Heart right ventricle (tissue), 16 donors: ENCODE measurements at places on chromosomes 5 and 9.
A peak's percentile ranks its signal among the peaks of the same experiment; 100 is the strongest.

DNA sequence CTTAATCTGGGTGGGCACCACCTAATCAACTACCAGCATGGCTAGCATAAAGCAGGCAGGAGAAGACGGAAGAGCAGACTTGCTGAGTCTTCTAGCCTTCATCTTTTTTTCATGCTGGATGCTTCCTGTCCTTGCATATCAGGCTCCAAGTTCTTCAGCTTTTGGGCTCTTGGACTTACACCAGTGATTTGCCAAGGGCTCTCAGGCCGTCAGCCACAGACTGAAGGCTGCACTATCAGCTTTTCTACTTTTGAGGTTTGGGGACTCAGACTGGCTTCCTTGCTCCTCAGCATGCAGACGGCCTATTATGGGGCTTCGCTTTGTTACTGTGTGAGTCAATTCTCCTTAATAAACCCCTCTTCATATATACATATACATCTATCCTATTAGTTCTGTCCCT, 180.2 kb downstream of the TRPM3 start:
- no peak overlapping the region for H3K27ac ChIP-seq
- no peak overlapping the region for H3K4me3 ChIP-seq
- no peak for DNase-seq
- no peaks in the 10 kb centered on the region for H3K27me3 ChIP-seq
- H3K36me3 ChIP-seq = no peaks in the 10 kb centered on the region

DNA sequence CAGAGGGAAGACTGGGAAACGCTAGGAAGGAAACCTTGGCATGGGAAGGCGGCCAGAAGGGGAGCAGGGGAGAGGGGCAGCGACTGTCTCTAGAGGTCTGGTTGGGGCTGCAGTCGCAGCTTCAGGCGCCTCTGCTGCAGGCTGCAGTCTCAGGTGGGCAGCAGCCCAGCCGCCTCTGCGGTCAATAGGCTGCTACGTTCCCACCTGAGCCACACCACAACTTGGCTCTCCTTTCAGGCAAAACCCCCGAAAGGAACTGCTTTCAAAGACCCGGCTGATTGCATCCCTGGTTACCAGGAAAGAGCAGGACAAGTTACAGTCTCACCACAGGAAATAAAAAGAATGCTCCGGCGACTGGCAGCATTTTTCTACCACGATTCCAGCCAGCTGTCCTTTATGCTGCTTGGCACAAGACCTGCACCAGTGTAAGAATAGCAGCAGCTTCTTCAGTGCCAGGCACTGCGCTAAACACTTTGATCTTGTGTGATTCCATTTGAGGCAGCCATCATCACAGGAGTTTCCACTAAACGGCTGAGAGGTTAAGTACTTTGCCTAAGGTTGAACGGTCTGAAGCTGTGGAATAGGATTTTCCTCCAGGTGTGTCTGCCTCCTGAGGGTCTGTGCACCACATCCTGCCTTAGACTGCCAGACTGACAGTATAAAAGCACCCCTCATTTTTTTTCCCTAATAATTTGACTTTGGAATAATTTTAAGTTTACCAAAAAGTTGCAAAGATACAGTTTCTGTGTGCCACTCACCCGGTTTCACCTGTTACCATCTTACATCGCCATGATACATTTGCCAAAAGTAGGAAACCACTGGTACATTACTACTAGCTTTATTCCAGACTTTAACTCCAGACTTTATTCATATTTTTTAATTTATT, 7.5 kb downstream of the RPS14 start:
- H3K27ac ChIP-seq = peak overlapping the region; percentile 74
- H3K4me1 ChIP-seq = peaks cover 4% of the 10 kb centered on the region
- no peaks in the 10 kb centered on the region for H3K27me3 ChIP-seq

DNA sequence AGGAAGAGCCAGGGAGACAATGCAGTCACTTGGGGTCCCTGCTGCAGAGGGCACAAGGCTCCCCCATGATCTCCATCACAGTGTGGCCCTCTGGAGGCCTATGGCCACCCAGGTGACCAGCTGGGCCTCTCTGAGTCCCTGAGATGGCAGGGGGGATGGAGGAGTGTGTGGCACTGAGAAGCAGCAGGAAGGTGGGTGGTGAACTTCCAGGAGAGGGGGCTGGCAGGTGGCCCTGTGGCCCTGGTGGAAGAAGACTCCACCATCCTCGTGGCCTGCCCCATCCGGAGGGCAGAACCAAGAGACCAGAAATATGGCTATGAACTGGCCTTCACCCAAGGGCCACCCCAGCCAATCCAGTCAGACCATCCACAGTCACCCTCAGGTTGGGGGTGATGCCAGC, 31.7 kb upstream of the AFAP1L1 start:
- no peak overlapping the region for H3K4me3 ChIP-seq
- H3K27me3 ChIP-seq = no peaks in the 10 kb centered on the region
- H3K4me1 ChIP-seq = peaks cover 19% of the 10 kb centered on the region
- peaks cover 100% of the 10 kb centered on the region for H3K36me3 ChIP-seq
- DNase-seq = no peak

- DNase-seq = no peak
- H3K4me1 ChIP-seq = no peaks in the 10 kb centered on the region
- H3K4me3 ChIP-seq = no peak overlapping the region
- peaks cover 82% of the 10 kb centered on the region for H3K27me3 ChIP-seq
Observed at GRCh38 chr9:36997414-36997813, 36.7 kb downstream of the PAX5 start.

DNA sequence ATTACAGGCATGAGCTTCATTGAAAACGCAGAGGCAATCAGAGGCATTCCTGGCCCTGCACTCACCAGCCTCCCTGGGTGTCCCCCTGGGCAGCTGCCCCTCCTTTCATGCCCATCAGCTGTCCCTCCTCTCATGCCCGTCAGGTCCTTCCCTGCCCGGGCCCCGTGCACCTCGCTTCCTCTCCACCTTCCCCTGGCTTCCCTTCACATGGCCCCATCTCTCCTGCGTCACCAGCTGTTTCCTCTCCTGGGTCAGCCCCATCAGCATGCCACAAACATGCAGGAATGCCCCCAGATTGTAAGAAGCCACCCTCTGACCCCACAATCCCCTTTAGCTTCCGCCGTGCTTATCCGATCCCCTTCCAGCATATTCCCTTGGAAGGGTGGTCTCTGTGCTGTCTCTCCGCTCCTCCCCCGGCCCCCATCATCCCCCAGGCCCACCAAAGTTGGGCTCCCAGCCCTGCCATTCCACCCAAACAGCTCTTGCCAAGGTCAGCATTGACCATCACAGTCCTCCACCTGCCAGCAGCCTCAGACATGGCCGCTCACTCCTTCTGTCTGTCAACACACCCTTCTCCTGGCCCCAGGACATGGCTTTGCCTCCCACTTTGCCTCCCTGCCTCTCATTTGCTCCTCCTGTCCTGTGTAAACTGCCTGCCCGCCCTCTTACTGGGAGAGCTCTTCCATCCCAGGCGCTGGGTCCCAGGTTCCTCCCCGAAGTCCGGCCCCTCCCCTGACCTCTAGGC, 98.6 kb upstream of the IER5L start:
- no peaks in the 10 kb centered on the region for H3K36me3 ChIP-seq
- peaks cover under 1% of the 10 kb centered on the region for H3K4me1 ChIP-seq
- no peaks in the 10 kb centered on the region for H3K27me3 ChIP-seq
- H3K27ac ChIP-seq = no peak overlapping the region
- H3K4me3 ChIP-seq = no peak overlapping the region
- DNase-seq = no peak

- H3K4me1 ChIP-seq = no peaks in the 10 kb centered on the region
- H3K27ac ChIP-seq = no peak overlapping the region
- peaks cover 46% of the 10 kb centered on the region for H3K27me3 ChIP-seq
- no peaks in the 10 kb centered on the region for H3K36me3 ChIP-seq
- H3K4me3 ChIP-seq = no peak overlapping the region
- DNase-seq = peak; percentile 15
Observed at GRCh38 chr5:171342362-171343111, 33.5 kb downstream of the TLX3 start.

DNA sequence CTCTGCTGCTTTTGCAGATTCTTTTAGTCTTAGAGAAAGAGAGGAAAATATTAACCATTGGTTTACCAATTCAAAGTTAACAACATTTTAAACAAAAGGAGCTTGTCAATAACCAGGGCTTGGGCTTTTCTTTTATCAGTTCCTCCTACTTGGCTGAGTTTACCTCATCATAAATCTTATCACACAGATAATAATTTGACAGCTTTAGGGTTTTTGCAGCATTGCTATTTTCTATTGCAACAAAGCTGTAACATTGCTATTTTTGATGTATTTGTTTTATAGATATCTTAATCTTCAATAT, 9.8 kb upstream of the ABL1 start:
- no peak overlapping the region for H3K4me3 ChIP-seq
- peaks cover 14% of the 10 kb centered on the region for H3K4me1 ChIP-seq
- H3K36me3 ChIP-seq = no peaks in the 10 kb centered on the region
- no peaks in the 10 kb centered on the region for H3K27me3 ChIP-seq

- H3K4me1 ChIP-seq = no peaks in the 10 kb centered on the region
- no peak overlapping the region for H3K27ac ChIP-seq
- no peak overlapping the region for H3K4me3 ChIP-seq
- DNase-seq = no peak
- H3K36me3 ChIP-seq = no peaks in the 10 kb centered on the region
- no peaks in the 10 kb centered on the region for H3K27me3 ChIP-seq
Observed at GRCh38 chr9:99416007-99416406, 193.9 kb downstream of the SEC61B start.

DNA sequence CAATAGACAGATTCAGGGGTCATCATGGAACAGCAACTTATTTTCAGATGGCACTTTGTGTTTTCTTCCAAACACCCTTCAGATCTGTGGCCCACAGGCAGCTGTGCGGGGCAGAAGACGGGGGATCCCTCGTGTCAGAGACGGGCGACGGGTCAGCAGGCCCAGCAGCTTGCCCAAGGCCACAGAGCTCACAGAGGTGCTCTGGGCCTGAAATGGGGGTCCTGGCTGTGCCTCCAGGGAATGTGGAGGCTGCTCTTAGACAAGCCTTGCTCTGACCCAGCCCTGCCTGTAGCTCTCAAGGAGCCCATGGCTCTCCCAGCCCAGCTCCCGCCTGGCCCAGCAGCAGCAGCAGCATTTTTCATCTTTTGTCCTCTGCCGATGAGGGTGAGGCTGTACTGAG, 40.9 kb upstream of the SARDH start:
- no peak overlapping the region for H3K4me3 ChIP-seq
- H3K27me3 ChIP-seq = no peaks in the 10 kb centered on the region
- H3K36me3 ChIP-seq = peaks cover 7% of the 10 kb centered on the region
- no peak for DNase-seq
- H3K4me1 ChIP-seq = peaks cover 6% of the 10 kb centered on the region
- H3K27ac ChIP-seq = no peak overlapping the region

- H3K27ac ChIP-seq = no peak overlapping the region
- no peaks in the 10 kb centered on the region for H3K36me3 ChIP-seq
- H3K4me3 ChIP-seq = no peak overlapping the region
- DNase-seq = no peak
- no peaks in the 10 kb centered on the region for H3K27me3 ChIP-seq
- no peaks in the 10 kb centered on the region for H3K4me1 ChIP-seq
Observed at GRCh38 chr5:122585371-122585770, 189.5 kb upstream of the SNX2 start.

GRCh38 chr5:146520731-146521130, 4.7 kb upstream of the GPR151 start:
- H3K36me3 ChIP-seq = no peaks in the 10 kb centered on the region
- DNase-seq = no peak
- H3K4me1 ChIP-seq = no peaks in the 10 kb centered on the region
- no peaks in the 10 kb centered on the region for H3K27me3 ChIP-seq
- no peak overlapping the region for H3K27ac ChIP-seq

GRCh38 chr9:113636165-113636564, 172.6 kb downstream of the RGS3 start:
- H3K4me3 ChIP-seq = no peak overlapping the region
- DNase-seq = no peak
- no peaks in the 10 kb centered on the region for H3K36me3 ChIP-seq
- H3K27me3 ChIP-seq = no peaks in the 10 kb centered on the region
- peaks cover 10% of the 10 kb centered on the region for H3K4me1 ChIP-seq
- no peak overlapping the region for H3K27ac ChIP-seq

- H3K27me3 ChIP-seq = peaks cover 13% of the 10 kb centered on the region
- H3K4me3 ChIP-seq = no peak overlapping the region
- H3K36me3 ChIP-seq = no peaks in the 10 kb centered on the region
- no peaks in the 10 kb centered on the region for H3K4me1 ChIP-seq
Observed at GRCh38 chr9:136147890-136148714, 29.4 kb upstream of the TMEM250 start.

- no peaks in the 10 kb centered on the region for H3K4me1 ChIP-seq
- H3K4me3 ChIP-seq = no peak overlapping the region
Observed at GRCh38 chr9:84990416-84990815, 320.9 kb downstream of the NTRK2 start.

DNA sequence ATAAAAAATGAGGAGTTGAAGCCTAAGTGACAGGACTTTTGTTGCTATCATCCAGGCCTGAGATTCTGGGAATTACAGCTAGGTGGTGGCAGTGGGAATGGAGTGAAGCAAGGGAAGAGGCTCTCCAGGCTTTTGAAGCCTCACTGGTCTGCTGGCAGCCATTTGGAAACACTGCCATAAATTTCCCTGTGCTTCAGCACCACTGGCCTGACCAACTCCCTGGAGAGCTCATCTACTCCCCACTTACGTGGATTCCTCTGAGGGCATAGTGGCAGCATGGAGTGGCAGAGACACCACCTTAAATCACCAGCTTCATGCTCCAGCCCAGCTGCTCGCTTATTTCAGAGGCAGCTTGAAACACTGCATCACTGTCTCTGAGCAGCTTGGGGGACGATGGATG, 518.2 kb downstream of the TLR4 start:
- H3K36me3 ChIP-seq = no peaks in the 10 kb centered on the region
- H3K4me3 ChIP-seq = no peak overlapping the region

DNA sequence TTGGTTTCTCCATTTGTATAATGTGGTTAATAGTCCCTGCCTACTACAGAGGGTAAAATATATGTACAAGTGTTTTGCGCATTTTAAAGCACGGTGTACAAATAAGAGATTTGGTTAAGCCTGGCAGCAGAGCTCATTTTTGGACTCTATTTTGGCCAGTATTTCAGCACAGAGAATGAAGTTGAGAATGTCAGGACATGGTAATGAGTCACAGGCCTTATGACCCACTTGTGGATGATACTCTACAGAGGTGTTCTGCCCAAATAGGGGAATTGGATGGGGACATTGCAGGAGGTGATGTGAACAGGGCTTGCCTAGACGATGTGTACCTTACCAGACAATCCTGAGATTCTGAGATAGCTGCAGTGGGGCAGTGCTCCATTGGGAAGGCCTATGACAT, 50.6 kb downstream of the MELK start:
- no peaks in the 10 kb centered on the region for H3K27me3 ChIP-seq
- no peaks in the 10 kb centered on the region for H3K36me3 ChIP-seq
- no peak overlapping the region for H3K4me3 ChIP-seq
- peaks cover 6% of the 10 kb centered on the region for H3K4me1 ChIP-seq
- DNase-seq = no peak

GRCh38 chr9:94576131-94576530, 17.5 kb downstream of the FBP2 start:
- no peak for DNase-seq
- no peaks in the 10 kb centered on the region for H3K36me3 ChIP-seq
- no peak overlapping the region for H3K27ac ChIP-seq
- H3K4me3 ChIP-seq = no peak overlapping the region
- no peaks in the 10 kb centered on the region for H3K27me3 ChIP-seq
- no peaks in the 10 kb centered on the region for H3K4me1 ChIP-seq

- no peaks in the 10 kb centered on the region for H3K27me3 ChIP-seq
- no peaks in the 10 kb centered on the region for H3K36me3 ChIP-seq
- H3K4me3 ChIP-seq = no peak overlapping the region
- H3K27ac ChIP-seq = no peak overlapping the region
Observed at GRCh38 chr5:133234273-133234672, 182.5 kb downstream of the HSPA4 start.

- H3K36me3 ChIP-seq = no peaks in the 10 kb centered on the region
- no peak overlapping the region for H3K27ac ChIP-seq
- no peak overlapping the region for H3K4me3 ChIP-seq
Observed at GRCh38 chr9:21060919-21061561, 16.7 kb downstream of the IFNB1 start.
